ENCODE measurements at places on chromosomes 16 and 17.

DNA sequence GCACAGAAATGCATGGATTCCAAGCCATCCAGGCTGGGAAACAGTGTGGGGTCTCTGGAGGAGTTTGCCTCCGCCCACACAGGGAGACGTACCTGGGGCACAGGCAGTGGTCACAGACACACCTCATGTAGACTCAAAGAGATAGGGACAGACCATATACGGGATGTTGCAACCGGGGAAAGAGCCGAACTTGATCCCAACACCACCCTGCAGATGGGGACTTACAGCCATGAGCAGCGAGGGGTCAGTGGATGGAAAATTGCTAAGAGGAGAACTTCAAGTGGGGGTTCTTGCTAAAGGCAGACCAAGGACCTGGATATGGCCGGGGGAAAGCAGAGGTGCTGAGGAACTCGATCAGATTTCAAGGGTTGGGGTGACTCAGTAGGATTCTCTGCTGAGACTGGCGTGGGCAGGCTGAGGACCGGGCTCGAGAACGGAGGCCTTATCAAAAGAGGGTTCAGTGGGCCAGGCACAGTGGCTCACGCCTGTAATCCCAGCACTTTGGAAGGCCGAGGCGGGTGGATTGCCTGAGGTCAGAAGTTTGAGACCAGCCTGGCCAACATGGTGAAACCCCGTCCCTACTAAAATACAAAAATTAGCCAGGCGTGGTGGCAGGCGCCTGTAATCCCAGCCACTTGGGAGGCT, 12.0 kb upstream of the DNAH17 start:
- DNase-seq, result no peak

DNA sequence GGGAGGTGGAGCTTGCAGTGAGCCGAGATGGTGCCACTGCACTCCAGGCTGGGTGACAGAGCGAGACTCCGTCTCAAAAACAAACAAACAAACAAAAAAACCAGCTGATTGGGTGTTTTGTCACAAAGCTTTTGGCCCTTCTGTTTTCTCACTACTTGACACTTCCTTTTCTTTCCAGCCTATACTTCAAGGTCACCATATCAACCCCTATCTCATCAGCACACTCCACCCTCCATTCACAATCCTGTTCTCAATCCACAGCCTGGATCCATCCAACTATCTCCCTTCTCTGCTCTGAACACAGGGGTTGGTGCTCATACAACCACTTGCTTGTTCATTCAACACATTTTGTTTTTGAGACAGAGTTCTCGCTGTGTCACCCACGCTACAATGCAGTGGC, 6.6 kb upstream of the MED11 start:
- DNase-seq, result no peak

DNA sequence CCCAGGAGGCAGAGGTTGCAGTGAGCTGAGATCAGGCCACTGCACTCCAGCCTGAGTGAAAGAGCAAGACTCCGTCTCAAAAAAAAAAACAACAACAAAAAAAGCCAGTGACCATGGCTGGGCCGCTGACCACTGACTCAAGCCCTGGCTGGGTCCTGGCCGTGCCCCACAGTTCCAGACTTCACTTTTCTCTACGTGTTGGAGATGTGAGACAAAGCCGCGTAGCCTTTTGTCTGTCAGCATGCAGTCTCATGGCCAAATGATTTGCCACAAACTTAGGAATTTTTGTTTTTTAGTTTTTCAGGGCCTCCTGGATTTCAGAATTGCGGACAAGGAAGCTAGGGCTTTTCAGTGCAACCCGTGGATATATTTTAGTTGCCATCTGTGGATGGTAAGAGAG, 89.3 kb upstream of the CIBAR2 start:
- no peak for DNase-seq

DNA sequence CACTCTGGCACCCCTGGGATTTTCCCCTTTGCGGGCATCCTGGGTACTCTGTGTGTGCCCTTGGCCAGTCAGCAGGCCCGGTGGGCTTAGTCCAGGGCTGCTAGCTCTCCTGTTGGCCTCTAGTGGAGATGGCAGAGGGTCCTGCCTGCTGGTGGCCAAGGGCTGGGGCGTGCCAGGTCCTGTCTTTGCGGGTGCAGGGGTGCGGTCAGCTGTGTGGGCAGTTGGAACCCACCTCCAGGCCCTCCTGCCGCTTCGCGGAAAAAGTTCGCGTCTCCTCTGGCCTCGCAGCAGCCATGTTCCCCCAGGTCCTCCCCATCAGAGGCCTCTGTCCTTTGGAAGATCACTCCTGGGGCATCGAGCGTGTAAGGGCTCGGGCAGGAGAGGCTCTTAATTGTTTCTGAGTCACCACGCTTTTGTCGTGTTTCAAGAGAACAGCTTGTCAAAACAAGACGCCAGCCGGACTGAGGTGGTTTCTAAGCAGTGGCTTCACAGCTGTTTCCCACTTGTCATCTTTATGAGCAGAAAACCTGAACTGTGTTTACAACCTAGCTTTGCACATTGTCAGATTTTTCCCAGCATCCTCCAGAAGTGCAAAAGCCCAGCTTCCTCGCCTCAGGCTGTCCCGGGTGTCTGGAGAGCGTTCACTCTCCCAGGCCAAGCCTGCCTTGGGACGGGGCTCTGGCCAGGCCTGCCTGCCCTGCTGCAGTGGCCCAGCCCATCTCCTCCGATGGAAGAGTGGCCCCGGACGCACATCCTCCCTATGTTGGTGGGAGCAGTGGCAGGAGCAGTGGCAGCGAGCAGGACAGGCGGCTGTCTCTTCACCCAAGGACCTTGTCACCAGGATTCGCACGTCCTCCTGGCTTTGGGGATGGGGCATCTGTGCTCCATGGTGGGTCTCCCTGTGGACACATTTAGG, 5.0 kb upstream of the DNASE1L2 start:
- peak; percentile 51 for DNase-seq

DNA sequence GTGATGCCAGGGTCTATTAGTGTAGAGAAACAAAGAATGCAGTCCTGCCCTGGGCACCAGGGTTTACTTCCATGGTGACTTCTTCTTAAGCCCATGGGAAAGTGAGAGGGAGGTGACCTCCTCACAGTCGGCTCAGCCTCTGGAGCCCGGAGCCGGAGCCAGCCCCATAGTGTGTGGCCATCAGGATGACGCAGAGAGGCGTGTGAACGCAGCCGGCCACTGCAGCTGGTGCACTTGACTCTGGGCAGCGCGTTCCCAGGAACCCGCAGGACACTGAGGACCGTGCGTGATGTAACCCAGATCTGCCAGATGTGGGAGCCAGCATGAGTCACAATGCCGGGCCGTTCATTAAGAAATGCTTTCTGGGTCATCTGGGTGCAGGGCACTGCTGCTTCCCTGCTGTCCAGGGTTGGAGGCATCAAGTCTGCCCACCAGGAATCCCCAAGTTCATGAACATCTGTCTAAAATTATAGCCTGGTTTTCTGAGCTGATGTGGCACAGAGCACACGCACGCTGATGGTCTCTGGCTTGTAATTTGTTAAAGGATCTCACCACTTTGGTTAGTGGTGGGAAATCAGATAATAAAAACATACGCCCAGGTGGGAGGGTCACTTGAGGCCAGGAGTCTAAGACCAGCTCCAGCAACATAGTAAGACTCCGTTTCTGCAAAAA, 114.1 kb downstream of the PITPNC1 start:
- DNase-seq, result peak; percentile 72

GRCh38 chr17:56108811-56109284, 44.4 kb upstream of the ANKFN1 start:
- DNase-seq, result no peak

DNA sequence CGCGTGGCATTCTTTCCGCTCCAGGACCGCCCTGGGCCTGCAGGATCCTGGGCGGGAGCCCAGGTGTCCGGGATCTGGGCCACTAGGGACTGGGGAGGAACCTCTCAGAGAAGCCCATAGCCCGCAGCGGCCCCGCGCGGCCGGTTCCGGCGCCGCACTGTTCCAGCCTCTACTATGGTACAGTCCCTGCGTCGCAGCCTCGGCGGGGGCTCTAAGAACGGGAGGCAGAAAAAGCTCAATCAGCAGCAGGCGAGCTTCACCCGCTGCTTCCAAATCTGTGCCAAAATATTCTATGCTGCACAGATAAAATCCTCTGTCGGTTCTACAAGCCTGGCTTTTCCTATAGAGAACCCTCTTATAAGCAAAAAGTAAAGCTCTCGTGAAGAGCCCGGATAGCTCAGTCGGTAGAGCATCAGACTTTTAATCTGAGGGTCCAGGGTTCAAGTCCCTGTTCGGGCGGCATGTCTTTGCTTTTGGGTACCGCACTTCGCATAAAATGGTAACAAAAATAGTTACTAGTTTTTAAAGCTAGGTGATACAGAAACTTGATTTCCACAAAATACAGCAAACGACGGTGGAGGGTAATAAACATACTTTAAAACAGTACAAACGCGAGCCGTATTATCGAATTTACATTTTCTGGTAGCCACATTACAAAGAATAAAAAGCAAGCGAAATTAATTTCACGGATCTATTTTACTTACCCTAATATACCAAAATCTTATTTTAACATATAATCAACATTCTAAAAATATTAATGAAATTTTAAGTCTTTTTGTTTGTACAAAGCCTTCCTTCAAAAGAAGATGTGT, 661 bp upstream of the ALOXE3 start:
- peak; percentile 58 for DNase-seq

GRCh38 chr16:86092586-86093480, 193.9 kb downstream of the IRF8 start:
- no peak for DNase-seq

DNA sequence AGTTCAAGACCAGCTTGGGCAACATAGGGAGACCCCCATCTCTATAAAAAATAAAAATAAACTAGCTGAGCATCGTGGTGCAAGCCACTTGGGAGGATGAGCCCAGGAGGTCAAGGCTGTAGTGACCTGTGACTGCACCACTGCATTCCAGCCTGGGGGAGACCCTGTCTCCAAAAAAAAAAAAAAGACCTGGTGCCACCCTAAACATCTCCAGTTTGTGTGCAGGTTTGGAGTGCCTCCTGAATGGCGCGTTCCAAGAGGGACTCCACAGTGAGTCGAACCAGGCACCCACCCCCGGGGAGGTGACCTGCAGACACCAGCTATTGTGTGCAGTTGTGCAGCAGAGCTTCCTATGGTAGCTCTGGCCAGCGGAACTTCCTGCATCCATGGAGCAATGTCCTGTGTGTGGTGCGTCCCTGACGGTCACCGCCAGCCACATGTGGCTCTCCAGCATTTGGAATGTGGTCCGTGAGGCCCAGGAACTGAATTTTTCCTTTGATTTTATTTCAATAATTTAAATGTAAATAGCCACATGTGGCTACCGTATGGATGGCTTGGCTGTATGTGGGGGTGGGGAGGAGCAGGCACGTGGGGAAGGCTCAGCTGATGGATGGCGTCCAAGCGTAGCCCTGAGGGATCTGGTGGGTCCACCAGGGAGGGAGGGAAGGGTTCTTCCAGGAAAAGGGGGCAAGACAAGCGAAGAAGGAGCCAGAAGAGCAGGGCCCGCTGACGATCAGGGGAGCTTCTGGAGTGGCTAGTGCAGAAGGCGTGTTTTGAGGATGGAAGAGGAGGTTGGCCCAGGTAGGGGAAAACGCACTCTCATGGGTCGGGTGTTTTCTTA, 107.1 kb upstream of the GSE1 start:
- DNase-seq, result no peak

DNA sequence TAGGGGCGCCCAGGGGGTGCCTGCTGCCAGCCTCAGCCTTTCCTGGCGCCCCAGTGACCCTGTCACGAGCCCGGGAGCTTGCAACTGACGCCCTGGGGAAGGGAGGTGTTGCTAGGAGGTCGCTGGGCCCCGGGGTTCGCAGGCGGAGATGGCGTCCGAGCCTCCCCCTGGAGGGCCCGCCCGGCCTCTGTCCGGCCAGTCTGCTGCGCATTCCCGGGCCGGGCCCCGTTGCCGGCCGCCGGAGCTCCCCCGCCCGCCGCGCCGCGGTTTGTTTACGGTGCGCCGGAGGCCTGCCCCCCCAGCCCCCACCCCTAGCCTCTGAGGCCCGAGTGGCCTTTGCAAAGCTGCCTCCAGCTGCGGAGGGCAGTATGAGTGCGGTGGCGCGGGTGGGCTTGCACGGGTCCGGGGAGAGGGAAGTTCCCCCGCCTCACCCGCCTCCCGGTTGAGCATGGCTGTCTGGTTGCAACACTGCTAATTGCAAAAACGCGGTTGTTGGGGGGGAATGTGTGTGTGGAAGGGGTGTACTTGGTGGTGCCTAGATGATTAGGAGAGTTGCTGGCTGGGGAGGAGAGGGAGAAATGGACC, 514 bp downstream of the THRA start:
- DNase-seq, result no peak

- no peak for DNase-seq
Measured at GRCh38 chr16:49809062-49809461, 46.9 kb downstream of the ZNF423 start.

DNA sequence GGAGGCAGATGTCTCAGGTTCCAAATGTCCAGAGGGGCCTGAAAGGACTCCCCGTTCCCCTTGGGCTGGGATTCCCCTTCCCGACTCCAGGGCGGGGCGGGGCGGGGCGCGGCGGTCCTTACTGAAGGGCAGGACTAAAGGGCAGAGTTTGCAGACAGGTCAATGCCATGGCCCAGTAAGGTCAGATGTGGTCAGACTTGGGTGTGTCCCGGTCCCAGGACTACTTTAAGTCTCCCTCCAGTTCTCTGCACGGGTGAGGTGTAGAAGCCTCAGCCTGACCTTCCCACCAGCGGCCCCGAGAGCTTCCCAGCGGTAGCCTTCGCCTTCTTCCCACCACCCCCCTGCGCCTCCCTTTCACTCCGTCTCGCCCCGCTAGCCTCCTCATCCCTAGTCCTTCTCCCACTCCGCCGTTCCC, 532 bp downstream of the KDM6B start:
- peak; percentile 25 for DNase-seq

DNA sequence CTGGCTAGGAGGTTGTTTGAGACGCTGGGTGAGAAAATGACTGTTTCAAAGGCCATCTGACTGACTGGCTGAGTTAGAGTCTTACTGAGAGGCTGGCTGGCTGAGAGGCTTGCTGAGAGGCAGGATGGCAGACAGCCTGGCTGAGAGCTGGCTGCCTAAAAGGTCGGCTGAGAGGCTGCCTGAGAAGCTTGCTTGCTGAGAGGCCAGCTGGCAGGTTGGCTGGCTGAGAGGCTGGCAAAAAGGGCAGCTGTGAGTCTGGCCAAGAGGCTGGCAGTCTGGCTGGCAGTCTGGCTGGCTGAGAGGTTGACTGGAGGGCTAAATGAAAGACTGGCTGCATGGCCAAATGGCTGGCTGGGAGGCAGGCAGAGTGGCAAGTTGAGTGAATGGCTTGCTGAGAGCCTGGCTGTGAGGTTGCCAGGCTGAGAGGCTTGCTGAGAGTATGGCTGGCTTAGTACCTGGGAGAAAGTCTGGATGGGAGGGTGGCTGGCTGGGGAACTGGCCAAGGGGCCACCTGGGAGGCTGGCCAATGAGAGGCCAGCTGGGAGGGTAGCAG, 35.3 kb upstream of the ACSM2B start:
- peak; percentile 92 for DNase-seq

- no peak for DNase-seq
Measured at GRCh38 chr17:50134206-50135110, 4.5 kb upstream of the SAMD14 start.
